ENCODE measurements at places on chromosomes 5 and 9.

- DNase-seq = no peak
Observed at GRCh38 chr9:16555802-16556201, 314.7 kb downstream of the BNC2 start.

DNA sequence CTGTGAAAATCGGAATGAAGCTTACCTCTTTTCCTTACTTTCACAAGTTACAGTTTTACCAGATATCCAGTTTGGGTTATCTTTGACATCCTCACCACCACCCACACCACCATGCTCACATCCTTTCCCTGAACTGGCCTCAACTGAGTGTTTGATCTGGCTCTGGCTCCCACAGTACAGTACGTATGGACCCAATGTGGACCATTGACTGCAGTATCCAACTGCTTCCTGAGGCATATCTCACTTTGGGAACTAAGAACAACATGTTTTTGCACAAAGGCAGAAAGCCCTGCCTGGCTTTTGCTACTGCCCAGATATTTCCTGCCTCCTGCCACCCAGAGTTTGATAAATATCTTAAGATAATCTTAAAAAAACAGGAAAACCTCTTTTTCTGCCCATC, 1232.0 kb upstream of the CDH18 start:
- DNase-seq = no peak

DNA sequence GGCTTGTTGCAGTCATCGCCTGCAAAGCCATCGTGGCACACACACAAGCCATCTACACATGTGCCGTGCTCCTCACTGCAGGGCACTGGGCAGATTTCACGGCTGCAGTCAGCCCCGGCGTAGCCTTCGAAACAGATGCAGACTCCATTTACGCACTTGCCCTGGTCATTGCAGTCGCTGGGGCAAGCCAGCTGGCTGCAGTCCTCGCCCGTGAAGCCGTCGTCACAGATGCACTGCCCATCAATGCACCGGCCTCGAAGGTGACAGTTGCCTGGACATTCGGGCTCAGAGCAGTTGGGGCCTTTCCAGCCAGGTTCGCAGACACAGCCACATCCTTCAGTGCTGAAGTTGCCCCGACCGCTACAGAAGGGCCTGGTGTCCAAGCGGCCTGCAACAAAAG, 31.1 kb downstream of the TNC start:
- DNase-seq = no peak

DNA sequence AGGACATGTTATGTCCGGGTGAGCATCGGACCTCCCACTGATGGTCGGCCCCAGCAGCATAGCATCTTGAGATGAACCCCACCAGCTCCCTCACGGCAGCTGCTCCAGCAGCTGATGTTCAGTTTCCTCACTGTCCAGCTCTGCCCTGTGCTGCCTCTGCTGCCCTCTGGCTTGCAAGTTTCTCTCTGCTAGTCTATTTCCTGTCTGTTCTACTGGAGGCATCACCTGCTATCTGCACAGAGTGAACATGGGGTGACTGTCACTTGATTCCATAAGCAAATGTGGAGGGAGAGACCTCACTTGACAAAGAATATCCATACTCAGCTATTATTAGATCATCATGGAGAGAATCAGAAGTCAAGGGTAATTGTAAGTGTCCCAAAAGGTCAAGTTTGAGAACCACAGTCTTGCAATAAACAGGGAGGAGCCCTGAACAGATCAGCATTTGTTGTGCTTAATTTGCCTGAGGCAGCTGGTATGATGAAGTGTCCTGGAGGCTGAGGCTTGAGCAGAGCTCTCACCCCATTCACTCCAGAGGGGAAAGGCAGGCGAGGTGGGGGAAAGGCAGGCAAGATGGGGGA, 702.8 kb downstream of the SEMA5A start:
- no peak for DNase-seq

- DNase-seq = no peak
Observed at GRCh38 chr5:105554568-105555169, 1992.1 kb upstream of the NUDT12 start.

- no peak for DNase-seq
Observed at GRCh38 chr5:143390941-143391340, 12.5 kb downstream of the NR3C1 start.

- no peak for DNase-seq
Observed at GRCh38 chr5:172285226-172286143, 1.9 kb upstream of the UBTD2 start.

DNA sequence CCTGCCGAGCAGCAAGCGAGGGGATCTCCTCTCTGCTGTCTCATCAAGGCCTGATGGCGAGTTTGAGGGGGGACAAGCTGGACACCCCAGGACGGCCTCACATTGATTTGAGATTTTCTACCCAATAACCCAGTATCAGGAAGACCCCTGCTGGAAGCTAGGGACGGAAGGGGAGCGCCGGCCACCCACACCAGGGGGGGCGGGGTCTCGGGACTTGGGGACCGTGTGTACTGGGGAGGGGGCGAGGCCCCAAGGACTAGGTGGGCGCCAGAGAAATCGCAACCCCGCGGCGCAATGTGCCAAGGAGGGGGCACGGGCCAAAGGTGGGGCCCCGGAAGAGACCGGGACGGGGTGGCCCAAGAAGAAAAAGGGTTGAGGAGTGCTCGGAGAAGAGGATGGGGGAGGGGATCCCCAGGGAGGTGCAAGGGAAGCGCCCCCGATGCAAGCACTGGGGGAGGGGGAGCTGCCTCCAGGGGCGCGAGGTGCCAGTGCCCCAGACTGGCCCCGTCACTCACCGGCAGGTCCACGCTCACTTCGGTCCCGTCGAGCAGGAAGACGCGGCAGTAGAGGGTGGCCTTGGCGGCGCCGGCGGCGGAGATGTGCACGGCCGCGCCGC, 1.1 kb downstream of the EPB41L4B start:
- no peak for DNase-seq

DNA sequence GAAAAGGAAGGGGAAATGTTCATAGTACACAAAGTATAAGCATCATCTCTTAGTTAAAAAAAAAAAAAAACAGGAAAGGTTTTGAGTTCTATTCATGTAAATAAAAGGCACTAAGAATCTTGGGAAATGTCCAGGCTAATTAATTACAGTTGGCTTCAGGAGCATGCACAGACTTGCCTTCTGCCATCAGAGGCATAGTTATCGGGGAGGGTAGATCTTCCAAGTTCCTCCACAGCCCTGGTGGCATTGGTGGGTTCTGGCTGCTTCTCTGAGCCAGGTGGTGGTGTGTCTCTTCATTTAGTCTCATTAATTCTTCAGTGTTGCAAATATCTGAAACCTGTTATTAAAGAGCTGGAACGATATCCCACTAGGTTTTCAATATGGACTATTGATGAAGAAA, 85.2 kb downstream of the TMEM252 start:
- DNase-seq = no peak

- DNase-seq = no peak
Observed at GRCh38 chr5:84113246-84114105, 271.2 kb downstream of the EDIL3 start.

- DNase-seq = no peak
Observed at GRCh38 chr5:80054682-80055081, 19.5 kb downstream of the THBS4 start.

GRCh38 chr5:31626156-31626555, 12.8 kb upstream of the PDZD2 start:
- no peak for DNase-seq

DNA sequence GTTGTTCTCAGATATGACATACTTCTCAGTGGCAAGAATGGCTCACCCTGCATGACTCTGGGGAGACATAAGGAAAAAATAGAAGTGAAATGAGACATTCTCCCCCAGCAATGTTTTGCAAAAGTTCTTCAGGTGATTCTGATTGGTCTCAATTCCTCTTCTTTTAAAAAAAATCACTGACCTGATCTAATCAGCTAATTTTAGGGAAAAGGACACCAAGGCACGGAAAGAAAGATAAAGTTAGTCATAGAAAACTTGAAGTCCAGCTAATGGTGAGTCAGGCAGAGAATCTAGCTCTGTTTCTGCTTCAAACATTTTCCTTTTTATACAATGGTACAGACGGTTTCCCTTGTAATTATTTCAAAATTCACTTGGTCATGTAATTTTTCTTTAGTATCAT, 1018.9 kb upstream of the ARRDC3 start:
- no peak for DNase-seq

DNA sequence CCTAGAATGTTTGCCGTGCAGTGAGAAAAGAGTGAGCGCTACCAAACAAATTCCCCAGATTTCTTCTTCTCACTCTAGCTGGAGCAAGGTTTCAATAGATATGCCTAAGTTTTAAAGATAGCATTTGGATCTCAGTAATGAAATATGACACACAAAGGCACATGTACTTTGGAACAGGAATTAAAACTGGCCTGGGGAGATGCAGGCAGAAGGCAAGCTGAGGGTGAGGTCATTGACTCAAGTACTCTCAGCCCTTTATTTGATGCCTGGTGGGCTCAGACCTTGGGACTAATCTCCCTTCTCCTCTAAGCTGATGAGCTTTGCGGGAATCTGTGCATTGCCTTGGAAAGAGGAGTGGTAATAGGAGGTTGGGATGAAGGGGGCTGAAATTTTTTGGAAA, 323.3 kb upstream of the SLC30A5 start:
- no peak for DNase-seq

- DNase-seq = no peak
Observed at GRCh38 chr5:29944327-29944726, 1249.2 kb upstream of the CDH6 start.

GRCh38 chr9:34659592-34660253, 2.7 kb downstream of the CCL27 start:
- no peak for DNase-seq

DNA sequence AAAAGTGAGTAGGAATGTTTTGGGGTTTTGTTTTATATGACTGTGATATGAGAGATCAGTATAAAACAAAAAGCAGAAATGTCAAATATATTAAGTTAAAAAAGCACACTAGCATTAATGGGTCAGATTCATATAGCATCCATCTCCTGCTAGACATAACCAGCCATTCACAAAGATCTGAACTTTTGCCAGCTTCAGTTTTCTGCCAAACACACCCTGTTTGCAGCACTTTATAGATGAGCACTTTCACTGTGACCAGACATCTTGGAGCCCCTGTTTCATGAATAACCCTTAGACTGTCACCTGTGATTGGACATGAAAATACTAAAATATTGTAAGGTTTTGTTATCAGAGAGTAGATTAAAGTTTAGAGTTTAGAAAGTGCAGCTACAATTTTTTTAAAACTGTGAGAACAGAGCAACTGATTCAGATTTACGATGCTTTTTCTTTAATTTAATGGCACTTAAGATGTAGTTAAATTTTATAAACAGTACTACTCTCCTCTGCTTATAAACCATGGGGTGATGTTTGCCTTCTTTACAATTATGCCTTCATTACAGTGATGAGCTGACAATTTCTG, 142.6 kb downstream of the KCTD16 start:
- DNase-seq = no peak

Measured in right renal cortex interstitium (tissue), 3 donors.